ENCODE measurements at places on chromosomes 1 and 21.
A peak's percentile ranks its signal among the peaks of the same experiment; 100 is the strongest.

- DNase-seq, result no peak
These were observed 321.0 kb downstream of the TM2D1 start for GRCh38 chr1:61403679-61404596.

GRCh38 chr1:223276029-223276428 is 87.9 kb downstream of the SUSD4 start:
- no peak for DNase-seq

DNA sequence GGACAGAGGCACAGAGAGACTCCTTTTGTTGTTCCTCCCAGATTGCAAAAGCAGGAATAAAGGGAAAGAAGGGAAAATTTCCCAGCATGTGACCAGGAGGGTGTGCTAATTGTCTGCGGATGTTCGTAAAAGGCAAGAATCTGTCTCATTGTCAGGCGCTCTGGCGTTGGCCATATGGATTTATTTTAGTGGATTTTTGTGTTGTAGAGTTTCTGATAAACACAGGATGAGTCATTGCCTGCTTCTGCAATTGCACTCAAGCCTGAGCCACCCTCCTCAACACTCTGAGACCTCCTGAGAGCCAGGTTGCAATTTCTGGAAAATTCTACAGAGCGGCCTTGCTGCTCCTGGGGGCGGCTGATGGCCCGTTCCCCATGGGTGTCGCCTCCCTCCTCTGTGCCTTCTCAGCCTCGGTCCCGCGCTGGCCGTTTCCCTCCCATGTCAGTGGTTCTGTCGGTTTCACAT is 227.7 kb downstream of the KAZN start:
- no peak for DNase-seq

GRCh38 chr1:187563191-187563590 is 734.4 kb downstream of the PLA2G4A start:
- DNase-seq, result no peak

GRCh38 chr1:198465201-198466144 is 75.0 kb downstream of the ATP6V1G3 start:
- peak; percentile 76 for DNase-seq

Measured in Kasumi-1 (cell line).